ENCODE measurements at places on chromosomes 6 and 20. TPM values are rescaled to one million over a fixed set of nuclear protein-coding genes. Genes with fewer than 3 reads are reported as not detected.

Gene BIRC7
- total RNA-seq = not detected

DNA sequence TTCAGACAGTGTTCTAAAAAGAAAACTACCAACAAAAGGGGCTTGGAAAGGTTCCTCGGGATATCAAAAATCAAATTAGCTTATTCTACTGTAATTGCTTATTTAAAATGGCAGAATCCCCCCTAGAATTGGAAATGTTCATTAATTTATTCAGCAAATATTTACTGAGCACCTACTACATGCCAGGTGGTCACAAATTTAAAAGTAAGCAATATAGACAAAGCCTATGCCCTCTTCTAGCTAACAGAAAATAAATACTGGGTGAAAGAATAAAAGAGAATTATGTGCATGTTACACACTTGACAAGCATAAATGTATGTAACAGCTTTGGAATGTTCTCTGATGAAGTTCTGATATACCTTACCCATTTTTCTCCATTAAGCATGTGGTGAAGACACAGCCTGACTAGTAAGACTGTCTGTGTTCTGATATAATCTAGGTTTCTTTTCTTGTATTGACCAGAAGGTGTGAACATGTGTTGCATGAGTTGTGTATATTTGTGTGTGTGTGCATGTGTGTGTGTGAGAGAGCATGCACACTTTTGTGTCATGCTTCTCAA, 606.7 kb upstream of the CITED2 start:
- peak overlapping the region; percentile 51 for H3K27ac ChIP-seq
- no peaks in the 10 kb centered on the region for H3K36me3 ChIP-seq
- no peak for DNase-seq
- H3K4me3 ChIP-seq = no peak overlapping the region
- H3K27me3 ChIP-seq = no peaks in the 10 kb centered on the region

DNA sequence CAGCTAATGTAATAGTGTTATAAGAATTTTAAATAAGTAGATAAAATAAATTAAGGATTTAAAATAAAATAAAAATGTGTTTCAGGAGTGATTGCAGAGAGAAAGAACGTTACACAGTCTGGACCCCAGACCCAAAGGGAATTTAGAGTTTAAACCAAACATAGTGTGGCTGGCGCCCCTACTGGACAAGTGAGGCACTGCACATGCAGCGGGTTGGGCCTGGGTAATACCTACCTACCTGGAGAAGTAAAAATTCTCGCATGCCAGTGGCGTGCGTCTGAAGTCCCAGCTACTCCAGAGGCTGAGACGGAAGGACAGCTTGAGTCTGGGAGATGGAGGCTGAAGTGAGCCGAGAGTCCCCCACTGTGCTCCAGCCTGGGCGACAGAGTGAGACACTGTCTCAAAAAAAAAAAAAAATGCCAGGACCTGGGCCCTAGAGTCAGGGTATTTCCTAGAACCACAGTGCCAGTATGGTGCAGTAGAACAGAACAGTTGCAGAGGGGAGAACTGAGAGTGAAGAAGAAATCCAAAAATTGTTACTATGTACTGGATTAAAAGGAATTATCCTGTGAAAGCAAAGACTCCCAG, 71.4 kb upstream of the TCF21 start:
- H3K4me1 ChIP-seq = no peaks in the 10 kb centered on the region
- H3K27ac ChIP-seq = no peak overlapping the region
- H3K4me3 ChIP-seq = no peak overlapping the region
- no peak for DNase-seq

DNA sequence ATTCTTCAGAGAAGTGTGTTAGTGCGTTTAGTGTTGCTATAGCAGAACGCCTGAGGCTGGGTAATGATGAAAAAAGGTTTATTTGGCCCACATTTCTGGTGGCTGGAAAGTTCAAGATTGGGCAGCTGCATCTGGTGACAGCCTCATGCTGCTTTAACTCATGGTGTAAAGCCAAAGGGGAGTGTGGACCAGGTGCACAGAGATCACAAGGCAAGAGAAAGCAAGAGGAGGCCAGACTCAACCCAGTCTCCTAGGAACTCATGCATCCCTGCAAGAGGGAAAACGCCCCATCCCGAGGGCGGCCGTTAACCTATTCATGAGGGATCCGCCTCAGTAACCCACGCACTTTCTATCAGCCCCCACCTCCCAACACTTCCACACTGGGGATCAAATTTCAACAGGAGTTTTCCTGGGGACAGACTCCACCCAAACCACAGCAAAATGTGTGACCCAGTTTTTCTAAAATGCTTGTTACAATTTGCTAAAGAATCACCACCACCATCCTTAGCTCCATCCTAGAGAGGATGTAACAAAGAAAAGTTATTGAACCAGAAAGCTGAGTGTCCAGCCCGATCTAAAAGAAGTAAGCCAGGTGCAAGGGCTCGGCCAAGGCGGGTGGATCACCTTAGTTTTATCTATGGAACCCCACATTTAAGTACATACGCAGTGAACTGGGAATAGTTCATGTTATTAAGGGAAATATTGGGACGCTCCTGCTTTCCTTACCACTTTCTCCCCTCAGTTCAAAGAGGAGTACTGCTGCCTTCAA, 164.8 kb downstream of the QKI start:
- no peak overlapping the region for H3K27ac ChIP-seq
- H3K4me3 ChIP-seq = no peak overlapping the region
- DNase-seq = no peak
- H3K4me1 ChIP-seq = no peaks in the 10 kb centered on the region

DNA sequence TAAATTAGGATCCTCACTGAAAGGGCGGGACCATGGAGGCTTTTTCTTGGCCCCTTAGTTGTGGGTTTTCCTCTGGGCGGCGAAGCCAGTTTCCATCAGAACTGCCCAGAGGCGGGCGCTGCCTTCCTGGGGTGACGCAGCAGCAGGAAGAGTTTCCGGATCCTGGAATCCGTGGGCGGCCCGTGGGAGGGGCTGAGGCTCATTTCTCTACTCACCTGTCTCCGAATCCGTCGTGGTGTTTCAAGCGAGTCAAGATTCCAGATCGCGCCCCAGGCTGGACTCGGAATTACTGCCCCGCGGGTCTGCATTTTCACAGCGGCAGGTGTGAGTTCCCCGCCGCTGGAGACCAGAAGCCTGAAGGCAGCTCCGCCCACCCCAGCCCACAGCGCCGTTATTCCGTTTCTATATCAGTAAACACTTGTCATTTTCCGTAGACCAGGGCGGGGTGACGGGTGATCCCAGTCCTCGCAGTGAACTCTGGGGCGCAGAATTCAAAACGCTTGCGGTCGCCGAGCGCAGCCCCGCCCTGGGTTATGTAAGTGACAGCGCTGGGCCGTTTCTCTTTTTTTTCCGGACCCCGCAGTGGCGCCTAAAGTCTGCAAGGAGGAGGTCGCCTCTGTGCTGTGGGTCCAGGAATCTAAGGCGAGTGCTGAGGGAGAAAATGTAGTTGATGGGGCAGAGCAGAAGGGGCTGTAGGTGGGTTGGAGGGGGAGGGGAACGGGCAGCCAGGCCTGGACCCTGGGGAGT, 27.2 kb upstream of the POU5F1 start:
- DNase-seq = peak; percentile 86
- peaks cover 5% of the 10 kb centered on the region for H3K4me1 ChIP-seq
- peak overlapping the region; percentile 61 for H3K4me3 ChIP-seq
- H3K27me3 ChIP-seq = no peaks in the 10 kb centered on the region

- no peaks in the 10 kb centered on the region for H3K4me1 ChIP-seq
- H3K27ac ChIP-seq = no peak overlapping the region
- H3K27me3 ChIP-seq = no peaks in the 10 kb centered on the region
- no peaks in the 10 kb centered on the region for H3K36me3 ChIP-seq
- no peak for DNase-seq
- no peak overlapping the region for H3K4me3 ChIP-seq
These were observed 31.0 kb downstream of the KCNQ2 start for GRCh38 chr20:63441136-63442099.

DNA sequence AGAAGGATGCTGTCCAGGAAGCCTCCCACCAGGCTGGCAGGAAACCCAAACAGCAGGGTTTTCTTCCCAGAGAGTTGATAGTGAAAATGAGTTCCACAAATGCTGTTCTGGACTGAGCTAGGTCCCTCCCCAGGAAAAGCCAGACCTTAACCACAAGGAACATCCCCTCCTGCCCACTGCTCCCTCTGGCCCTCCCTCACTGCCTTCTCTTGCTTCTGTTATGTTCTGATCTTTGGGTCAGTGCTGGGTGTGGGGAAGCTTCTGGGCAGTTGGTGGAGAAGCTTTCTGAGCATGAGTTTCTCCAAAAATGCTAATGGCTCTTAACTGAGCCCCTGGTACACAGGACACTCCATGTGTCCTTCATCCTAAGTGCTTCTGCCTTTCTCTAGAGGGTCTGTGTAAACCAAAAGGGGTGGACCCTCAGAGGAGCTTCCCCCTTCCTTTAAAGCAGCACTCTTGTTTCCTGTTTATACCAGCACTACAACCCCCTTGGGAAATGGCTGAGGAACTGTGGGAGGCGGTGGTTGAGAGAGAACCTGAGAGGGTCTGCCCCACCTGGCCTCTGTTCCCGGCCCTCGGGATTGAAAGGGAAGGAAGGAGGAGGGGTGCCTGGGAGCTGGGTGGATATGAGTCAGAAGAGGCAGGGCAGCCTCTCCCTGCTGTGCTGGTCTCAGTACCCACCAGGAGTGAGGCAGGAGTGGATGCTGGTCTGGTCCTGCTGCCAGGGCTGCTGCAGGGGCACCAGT, 42.0 kb downstream of the CDS2 start:
- DNase-seq = no peak
- H3K27me3 ChIP-seq = no peaks in the 10 kb centered on the region
- peak overlapping the region; percentile 17 for H3K27ac ChIP-seq
- H3K4me3 ChIP-seq = no peak overlapping the region
- no peaks in the 10 kb centered on the region for H3K36me3 ChIP-seq

DNA sequence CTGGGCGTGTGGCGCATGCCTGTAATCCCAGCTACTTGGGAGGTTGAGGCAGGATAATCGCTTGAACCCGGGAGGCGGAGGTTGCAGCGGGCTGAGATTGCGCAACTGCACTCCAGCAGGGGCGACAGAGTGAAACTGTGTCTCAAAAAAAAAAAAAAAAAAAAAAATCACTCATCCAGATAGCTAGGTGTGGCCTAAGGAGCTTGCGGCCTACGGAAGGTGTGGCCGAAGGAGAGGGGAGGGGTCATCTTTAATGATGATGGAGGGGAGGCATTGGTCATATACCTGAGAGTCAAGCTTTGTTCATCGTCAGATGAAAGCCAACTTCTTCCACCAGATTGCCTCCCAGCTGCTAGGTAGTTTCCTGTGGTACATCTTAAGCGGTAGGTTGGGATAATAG, 801 bp upstream of the PPARD start:
- no peaks in the 10 kb centered on the region for H3K27me3 ChIP-seq
- H3K27ac ChIP-seq = peak overlapping the region; percentile 67
- H3K4me3 ChIP-seq = no peak overlapping the region
- H3K36me3 ChIP-seq = no peaks in the 10 kb centered on the region

GRCh38 chr6:82681119-82681714, 317.6 kb downstream of the TPBG start:
- no peak overlapping the region for H3K4me3 ChIP-seq
- H3K36me3 ChIP-seq = no peaks in the 10 kb centered on the region
- H3K27ac ChIP-seq = no peak overlapping the region

DNA sequence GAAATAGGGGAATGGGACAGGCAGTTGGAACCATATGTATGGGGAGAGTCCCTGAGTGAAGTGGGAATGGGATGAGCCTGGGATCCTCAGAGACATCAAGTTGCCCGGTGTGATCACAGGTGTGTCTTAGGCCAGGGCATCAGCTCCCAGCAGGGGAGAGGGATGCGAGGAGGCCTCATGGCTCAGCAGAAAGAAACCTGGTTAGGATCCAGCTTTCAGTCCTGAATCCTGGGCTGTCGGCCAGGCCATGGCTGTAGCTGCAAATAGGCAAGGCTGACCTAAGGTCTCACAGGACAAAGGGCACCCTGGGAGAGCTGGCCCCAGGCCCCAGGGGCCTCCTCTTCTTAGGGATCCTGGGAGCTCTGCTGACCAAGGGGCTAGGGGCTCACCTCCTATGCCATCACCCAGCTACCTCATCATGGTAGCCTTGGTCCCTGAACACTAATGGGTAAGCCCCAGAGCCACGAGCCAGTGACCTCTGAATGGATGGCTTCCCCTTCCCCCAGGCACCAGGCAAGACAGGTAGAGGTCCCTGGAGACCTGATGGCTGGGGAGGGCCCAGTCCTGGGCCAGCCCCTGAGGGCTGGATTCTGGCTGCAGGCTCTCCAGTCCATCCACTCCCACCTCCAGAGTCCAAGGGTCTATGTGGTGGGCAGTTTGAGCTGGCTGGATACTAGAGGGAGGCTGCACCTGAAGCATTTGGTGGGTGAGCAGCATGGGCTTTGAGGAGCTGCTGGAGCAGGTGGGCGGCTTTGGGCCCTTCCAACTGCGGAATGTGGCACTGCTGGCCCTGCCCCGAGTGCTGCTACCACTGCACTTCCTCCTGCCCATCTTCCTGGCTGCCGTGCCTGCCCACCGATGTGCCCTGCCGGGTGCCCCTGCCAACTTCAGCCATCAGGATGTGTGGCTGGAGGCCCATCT, at the start of gene SLC22A7:
SLC22A7 (plus strand) TSS at position 617 of the 921 bp plus-strand sequence; CDS start at position 716, 99 bp downstream.
- H3K4me3 ChIP-seq = no peak within 1 kb of the TSS
- DNase-seq = no peak
- H3K27ac ChIP-seq = no peak within 1 kb of the TSS
- no peaks in the 10 kb centered on the region for H3K36me3 ChIP-seq
- peaks cover 52% of the 10 kb centered on the region for H3K27me3 ChIP-seq
- no peaks in the 10 kb centered on the region for H3K4me1 ChIP-seq

DNA sequence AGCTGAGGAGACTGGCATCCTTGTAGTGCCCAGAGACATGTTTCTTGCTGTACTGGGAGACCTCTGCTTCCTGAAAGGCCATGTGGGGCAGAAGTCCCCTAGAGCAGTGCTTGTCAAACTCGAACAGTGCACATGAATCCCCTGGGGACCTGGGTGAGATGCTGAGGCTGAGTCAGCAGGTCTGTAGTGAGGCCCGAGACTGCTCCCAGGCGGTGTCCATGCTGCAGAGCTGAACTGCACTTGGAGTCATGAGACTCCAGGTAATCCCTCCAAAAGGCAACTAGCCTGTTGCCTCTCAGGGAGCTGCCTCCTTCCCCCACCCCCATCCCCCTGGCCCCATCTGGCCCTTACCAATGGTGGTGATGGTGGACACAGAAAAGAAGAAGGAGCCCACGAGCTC, 3.7 kb downstream of the KCNK17 start:
- H3K36me3 ChIP-seq = no peaks in the 10 kb centered on the region
- H3K27me3 ChIP-seq = peaks cover 23% of the 10 kb centered on the region
- no peak overlapping the region for H3K27ac ChIP-seq
- H3K4me3 ChIP-seq = no peak overlapping the region
- H3K4me1 ChIP-seq = peaks cover 16% of the 10 kb centered on the region
- no peak for DNase-seq

DNA sequence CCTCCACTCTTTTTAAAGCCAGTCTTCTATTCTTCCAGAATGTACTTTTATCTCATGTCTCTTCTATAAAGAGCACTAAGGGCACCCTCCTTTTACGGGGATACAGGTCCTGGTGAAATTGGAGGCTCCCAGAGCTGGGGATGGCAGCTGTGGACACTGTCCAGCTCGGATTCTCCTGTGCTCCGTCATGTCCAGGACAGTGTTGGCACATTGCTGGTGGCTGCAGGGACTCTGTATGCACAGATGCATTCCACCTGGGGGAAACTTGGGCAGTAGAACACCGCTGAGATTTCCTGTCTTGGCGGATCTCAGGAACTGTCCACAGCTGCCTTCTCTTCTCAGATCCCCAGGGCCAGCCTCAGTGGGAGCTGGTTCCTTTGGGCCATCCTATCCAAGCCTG, 56.6 kb upstream of the CLDN20 start:
- no peak overlapping the region for H3K27ac ChIP-seq
- no peaks in the 10 kb centered on the region for H3K36me3 ChIP-seq
- no peaks in the 10 kb centered on the region for H3K4me1 ChIP-seq
- no peak for DNase-seq

Data from esophagus squamous epithelium (tissue), 5 donors.